ENCODE measurements at places on chromosomes 13 and 19.

GRCh38 chr19:34041925-34042521, 130.3 kb upstream of the LSM14A start:
- peak; percentile 92 for DNase-seq

- DNase-seq, result no peak
These were observed 3.3 kb downstream of the KHSRP start for GRCh38 chr19:6421075-6422014.

DNA sequence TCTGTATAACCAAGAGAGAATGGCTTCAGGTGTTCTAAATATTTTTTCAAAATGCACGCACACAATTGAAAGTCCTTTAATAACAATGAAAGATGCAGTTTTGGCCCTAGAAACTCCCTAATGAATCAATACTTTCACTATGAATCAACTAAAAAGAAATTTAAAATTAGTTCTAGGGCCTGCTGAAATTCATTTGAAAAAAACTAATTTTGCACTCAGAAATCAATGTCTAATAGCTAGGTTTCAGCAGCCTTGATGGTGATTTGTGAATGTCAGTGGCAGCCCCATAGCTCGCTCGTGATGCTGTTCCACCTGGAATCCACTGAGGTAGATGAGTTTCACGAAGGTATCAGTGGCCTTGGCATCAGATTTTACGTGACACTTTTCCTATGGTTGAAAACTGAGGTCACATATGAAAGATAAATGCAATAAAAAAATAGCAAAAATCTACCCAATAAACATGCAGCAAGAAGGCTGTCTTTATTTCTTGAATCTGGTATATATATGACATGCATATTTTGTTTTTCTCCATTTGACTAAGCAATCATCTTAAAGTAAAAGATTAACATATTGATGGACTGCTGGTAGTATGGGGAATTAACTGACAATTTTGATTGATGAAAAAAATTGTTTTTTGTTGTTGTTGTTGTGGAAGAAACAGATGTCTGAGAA, 141.0 kb downstream of the AKAP11 start:
- no peak for DNase-seq

DNA sequence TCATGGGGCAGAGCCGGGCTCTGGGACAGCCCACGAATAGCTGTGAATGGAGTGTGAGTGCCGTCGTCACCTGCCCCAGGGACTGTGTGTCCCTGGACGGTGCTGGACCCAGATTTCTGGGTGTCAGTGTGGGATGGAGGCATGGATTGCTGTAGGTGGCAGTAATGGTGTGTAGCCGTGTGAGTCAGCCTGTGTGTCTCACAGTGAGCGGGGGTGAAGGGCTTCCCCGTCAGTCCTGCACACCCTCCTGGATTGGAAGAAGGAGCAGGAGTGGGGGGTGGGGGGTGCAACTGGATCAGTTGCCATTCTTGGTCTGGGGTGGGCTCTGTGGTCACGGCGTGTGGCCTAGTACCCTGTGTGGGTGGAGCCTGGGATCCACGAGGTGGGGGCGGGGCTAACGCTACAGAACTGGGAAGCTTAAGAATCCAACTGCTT, 6.5 kb upstream of the LTBP4 start:
- DNase-seq, result no peak

DNA sequence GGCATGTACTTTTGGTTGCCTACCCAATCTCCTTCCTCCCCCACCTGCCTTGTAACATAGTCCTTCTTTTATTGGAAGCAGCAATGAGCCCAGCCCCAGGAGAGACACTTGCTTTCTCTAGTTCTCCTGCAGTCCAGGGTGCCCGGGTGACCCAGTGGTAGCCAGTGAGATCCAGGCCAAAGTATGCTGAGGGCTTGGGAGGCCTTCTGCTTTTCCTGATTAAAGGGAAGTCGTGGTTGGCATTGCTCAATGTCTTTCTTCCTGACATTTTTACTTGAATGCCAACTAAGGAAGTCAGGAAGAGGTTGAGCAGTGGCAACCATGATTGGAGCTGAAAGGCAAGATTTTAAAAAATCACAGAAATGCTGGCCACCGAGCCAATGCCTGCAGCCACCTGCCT, 25.7 kb downstream of the CNMD start:
- DNase-seq, result peak; percentile 84

DNA sequence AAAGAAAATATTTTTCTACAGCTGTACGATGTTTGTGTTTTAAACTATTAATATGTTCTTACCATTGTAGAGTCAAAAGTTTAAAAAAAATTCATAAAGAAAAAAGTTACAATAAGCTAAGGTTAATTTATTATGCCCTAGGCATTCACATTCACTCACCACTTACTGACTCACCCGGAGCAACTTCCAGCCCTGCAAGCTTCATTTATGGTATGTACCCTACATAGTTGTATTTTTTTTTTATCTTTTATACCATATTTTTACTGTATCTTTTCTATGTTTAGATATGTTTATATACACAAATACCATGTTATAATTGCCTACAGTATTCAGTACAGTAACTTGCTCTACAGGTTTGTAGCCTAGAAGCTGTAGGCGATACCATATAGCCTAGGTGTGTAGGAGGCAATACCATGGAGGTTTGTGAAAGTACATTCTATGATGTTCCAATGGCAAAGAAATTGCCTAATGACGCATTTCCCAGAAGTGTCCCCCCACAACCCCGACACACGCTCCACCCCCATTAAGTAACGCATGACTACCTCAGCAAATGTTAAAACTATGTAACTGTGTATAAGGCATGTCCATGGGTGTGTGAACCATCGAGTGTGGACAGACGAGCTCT, 60.4 kb downstream of the SLITRK6 start:
- DNase-seq, result no peak

GRCh38 chr13:66875264-66875663, 354.9 kb downstream of the PCDH9 start:
- DNase-seq, result no peak

- DNase-seq, result no peak
These were observed 55.6 kb upstream of the ALOX5AP start for GRCh38 chr13:30679483-30680330.

DNA sequence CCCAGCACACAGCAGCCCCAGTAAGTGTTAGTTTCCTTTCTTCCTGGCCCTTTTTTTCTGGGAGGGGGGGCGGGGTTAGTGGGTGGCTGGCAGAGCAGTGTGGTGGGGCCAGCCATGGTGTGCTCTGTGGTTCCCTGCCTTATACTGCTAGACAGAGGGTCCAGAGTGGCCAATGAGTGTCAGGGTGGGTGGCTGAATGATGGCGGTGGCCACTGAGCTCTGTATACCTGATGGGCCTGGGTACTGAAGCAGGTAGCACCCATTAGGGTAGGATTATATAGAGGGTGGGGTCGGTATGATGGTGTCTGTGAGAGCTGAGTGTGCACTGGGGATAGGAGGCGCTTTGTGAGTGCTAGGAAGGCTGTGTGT, 13.8 kb downstream of the CIC start:
- no peak for DNase-seq

DNA sequence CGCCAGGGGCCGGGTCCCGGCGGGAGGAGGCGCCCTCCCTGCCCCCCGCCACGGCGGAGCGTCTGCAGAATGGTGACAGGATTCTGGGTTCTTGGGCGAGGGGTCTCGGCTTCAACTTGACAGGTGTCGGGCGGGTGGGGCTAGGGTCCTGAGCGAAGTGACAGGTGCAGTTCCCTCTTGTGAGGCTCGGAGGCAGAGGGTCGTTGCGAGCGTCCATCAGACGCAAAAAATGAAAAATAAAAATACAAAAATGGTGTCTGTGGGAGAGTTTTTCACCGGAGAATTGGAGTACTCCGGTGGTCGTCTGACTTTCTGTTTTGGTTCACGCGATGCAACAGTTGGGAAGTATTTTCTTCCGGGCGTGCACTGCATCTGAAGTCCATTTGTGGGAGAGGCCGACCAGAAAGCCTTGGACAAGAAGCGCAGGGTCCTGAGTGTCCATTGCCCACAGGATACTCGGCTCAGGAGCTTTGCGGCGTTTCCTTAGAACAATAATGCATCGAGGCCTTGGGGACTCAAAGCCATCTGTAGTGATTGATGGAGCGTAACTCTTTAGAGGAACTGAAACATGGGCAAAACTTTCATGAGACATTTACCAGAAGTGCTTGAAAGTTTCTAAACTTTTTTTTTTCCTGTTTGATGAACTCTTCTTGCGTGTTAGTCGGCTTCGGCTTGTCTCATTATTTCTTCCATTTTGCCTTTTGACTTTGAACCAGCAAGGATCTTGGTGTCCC, 759 bp downstream of the RB1 start:
- DNase-seq, result peak; percentile 81

- DNase-seq, result no peak
These were observed 18.9 kb upstream of the OR7D2 start for GRCh38 chr19:9159891-9160290.

DNA sequence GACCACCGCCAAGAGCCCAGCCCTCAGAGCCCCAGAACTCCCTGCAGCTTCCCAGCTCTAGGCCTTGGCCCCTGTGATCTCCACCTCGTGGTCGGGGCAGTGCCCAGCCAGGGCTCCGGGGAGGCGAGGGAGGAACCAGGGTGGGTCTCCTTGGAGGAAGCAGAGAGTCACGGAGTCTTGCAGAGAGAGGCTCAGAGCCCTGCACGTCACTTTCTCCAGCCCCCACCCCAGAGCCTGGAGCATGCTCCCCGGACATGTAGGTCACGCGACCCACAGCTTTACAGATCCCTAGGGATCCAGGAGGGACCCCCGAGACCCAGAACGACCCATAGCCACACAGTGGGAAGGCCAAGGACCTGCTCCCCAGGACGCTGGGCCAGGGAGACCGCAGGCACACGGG, 11.9 kb downstream of the GADD45B start:
- no peak for DNase-seq

DNA sequence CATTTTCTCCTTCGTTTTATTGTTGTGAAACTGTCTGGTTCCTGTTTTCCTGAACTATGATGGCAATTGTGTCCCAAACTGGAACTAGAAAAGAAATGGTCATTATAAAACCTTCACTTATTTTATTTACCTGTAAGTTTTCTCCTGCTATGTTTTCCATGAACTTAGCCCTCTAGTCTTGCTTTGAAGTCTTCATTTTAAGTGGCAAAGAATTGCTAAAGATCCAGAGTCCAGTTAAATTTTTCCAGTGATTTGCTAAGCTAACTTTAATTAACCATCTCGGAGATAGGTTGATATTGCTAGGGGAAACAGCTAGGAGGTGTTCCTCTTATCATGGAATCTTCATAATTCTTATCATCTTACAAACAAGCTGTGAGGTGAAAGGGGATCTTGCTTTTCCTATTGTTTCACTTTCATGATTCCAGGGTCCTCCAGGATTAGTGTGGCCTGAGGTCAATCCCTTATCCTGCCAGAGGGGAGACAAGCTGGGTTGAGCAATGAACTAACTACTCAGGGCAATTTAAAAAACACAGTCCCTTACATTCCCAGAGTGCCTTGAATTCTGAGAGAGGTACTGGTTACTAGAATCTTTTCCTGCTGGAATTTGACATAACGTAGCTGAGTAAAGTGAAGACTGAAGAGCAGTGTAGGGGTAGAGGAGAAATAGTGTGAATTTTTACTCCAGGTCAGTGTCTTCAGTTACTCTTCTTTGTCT, 112.5 kb downstream of the ESD start:
- no peak for DNase-seq

DNA sequence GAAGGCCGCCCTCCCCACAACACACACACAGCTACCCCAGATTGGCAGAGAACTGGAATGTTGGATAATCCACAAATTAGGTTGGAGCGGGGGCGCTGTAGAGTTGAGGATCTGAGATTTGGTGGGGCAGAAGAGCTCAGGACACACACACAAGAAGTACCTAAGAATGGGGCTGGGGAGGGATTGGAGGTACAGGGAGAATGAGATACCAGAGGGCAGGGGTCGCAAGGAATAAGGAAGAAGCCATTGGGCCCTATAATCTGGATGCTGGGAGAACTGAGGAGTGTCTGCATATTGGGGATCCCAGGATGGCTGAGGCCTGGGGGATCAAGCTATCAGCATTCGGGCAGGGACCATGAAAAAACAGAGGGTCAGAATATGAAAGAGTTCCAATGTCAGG, 11.5 kb downstream of the SYT3 start:
- peak; percentile 31 for DNase-seq

DNA sequence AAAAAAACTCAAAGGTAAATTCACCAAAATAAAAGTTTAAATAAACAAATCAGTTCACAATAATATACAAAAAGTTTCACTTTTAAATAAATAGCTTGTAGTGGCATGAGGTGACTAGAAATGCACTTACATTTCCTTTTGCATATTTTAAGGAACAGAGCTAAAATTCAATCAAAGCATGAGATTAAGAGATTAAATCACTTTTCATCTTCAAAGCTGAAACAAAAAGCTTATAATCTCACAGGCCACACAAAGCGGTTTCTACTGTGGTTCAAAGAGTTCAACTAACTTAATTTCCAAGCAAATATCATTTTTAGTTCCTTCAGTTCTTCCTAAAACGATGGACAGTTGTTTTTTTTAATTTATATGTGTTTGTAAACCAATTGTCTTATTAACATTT, 38.9 kb downstream of the TSC22D1 start:
- no peak for DNase-seq

GRCh38 chr19:50209131-50209530, 5.7 kb downstream of the MYH14 start:
- DNase-seq, result no peak

DNA sequence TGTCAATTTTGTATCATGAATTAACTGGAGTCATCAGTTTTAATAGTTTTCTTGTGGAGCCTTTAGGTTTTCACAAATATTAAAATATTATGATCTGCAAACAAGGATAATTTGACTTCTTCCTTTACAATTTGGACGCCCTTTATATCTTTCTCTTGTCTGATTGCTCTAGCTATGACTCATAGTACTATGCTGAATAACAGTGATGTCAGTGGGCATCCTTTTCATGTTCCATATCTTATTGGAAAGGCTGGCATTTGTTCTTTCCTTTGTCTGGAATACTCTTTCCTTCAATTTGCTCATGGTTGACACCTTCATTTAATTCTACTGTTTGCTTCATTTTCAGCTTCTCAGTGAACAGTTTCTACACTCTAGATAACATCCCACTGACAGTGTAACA, 1129.3 kb downstream of the SLITRK5 start:
- DNase-seq, result no peak
